NCI-H1417 (cell line): ENCODE measurements at places on chromosomes 3 and 15.

DNA sequence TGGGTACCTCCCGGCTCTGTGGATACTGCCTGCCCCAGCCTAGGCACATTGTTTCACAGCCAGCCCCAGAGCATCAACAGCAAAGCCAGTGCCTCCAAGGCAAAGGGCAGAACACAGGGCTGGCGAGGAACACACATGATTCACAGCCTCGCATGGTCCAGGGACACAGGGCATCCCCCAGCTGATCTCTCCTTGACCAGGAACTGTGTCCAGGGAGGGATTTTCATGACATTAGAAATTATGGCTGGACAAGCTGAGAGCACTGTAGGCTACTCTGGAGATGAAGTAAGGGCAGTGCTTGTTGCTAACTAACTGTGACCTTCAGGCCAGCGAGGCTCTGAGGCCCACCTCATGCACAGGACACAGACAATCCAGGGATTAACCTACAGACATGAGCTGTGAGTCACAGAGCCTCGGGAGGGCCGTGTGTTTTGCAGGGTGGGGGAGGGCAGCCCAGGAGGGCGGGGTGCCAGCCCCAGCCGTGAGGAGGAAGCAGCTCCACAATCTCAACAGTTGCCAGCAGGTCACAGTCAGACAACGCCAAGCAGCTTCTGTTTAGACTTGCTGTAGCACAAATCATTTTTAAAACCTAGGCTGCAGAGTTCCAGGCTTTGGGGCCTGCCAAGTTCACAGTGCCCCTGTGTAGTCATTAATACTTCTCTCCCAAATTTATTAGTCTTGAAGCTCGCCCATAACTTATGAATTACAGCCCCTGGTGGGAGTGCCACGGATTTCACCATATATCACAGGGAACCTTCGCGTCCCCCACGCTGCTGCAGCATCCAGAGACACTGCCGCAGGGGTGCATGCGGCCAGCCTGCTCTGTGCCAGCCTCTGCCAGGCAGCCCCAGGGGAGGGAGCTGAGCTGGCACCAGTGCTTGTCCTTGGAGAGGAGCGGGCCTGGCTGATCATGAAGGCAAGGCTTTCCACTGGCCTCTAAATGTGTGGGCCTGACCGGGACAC lies 114.7 kb downstream of the ETFA start:
- DNase-seq: no peak

DNA sequence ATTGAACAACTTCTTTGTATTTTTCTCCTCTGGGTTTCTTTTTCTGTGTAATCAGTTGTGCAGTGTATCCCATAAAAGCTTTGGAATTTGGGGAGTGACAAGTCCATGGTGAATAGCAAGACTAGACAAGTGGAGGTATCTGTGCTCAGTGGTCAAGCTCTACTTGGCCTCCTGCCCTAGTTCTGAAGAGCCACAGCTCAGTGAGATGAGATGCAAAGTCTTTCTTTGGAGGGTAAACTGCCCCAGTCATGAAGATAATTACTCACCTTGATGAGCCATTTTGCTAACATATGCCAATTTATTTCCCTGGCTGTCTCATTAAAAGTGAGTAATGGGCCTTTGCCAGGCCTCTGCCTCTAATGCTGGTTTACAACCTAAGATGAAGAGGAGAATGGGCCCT lies 271.2 kb upstream of the TRIM42 start:
- DNase-seq: peak; percentile 27

DNA sequence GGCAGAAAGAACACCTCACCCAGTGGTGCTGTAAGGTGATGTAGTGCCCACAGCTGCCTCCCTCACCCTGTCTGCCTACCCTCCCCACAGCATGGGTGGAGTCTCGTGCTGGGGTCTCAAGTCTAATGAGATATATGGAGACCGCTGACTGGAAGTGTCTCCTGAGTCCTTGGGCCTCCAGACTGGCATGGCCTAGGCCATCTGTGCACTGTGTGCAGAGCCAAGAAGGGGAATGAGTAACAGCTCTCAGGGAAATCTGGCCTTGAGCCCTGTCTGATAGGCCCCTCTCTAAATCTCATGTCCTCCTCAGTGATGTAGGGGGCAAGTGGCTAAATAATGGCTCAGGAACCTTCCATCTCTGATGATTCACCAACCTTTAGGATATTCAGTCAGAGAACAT lies 277.4 kb downstream of the PLCL2 start:
- DNase-seq: no peak

DNA sequence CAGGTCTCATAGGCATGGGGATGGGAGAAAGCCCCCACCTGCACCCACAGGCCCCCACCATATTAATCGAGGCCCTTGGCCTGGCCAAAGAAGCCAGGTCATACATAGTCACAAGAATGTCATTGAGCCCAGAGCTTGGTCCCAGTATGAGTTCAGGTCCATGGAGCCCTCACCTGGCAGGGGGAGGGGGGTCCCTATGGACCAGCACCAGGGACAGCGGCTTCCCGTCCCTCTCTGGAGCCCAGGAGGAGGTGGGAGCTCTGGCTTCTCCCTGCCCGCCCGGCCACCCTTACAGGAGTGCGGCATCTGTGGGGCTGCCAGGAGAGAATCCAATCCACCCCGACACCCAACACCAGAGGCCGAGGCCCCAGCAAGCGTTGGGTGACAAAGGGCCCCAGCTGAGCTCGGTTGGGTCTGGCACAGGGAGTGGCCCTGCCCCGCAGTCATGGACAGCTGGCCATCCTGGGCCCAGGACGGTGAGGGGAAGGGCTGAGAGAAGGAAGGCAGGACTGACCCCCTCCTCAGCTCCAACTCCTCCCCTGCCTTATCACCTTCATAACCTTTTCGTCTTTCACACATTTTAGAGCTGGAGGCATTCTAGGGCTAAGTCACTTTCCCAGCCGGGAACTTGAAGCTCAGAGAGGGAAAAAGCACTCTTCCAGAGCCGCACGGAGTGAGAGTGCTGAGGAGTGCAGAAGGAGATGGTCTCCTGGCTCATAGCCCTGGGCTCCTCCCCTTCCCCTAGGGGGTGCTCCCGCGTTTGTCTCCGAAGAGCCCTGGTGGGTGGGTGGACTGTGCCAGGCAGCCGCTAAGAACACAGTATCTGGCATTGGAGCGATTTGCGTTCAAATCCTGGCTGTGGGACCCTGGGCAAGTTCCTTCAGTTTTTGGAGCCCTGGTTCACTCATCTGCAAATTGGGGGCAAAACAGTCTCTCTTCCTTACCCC lies 54.6 kb downstream of the ATP2B2 start:
- DNase-seq: no peak

GRCh38 chr15:48467801-48468200 lies 136.6 kb downstream of the DUT start:
- DNase-seq: no peak

DNA sequence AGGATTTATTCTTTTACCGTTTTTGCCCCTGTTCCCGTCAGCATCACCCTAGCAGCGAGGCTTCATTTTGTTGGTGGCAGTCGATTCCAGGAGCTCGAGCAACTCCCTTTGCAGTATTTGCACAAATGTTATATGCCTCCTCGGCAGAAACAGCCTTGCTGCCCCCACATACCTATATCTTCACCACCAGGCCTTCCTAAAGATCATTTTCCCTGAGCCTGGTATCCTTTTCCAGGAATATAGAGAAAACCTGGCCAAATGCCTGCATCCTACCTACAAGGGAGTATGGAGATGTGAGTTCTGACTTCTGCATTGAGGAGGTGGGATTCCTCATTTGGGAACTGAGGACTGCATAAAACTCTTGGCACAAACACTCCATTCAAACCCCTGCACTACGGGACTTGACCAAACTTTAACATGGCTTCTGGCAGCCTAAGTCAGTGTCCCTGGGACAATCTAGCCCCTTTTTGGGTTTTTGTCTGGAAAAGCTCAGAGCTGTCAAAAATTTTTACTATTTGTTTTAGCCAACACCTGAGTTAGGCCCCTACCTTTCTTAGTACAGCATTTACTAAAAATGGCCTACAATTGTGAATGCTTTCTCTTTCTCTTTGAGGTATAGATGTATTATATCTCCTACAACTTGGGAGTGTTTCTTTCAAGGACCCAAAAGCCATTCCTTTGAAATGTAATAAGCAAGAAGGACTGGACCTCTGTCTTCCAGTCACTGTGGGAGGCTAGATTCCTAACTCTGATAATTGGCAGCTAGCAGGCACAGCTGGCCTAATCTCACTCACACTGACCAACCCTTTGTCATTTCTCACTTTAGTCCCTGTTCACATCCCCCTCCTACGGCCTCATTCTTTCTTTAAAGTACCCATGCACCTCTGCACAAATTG lies 12.1 kb upstream of the UBE2Q2 start:
- DNase-seq: no peak

DNA sequence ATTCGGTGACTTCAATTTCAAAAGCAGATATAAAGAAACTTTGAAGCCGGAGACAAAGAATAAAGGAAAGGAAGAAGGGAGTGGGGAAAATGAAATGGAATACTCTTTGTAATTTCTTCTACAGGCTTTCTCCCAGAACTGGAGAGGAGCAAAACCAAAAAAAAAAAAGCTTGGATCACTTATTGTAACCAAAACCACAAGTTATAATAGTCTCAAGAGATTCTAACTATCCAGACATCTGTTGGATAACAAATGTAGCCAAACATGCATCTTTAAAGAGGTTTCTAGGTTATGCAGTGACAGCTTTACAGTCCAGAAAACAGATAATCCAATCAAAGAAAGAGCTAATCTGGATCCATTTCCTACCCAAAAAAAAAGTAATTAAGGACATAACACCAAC lies 36.2 kb downstream of the VGLL3 start:
- no peak for DNase-seq
